Activated naive CD4-positive, alpha-beta T cell treated with Interleukin-2 at 50 U/mL for 16 hours (primary cell): ENCODE measurements at places on chromosomes 13 and 19.
A peak's percentile ranks its signal among the peaks of the same experiment; 100 is the strongest.

DNA sequence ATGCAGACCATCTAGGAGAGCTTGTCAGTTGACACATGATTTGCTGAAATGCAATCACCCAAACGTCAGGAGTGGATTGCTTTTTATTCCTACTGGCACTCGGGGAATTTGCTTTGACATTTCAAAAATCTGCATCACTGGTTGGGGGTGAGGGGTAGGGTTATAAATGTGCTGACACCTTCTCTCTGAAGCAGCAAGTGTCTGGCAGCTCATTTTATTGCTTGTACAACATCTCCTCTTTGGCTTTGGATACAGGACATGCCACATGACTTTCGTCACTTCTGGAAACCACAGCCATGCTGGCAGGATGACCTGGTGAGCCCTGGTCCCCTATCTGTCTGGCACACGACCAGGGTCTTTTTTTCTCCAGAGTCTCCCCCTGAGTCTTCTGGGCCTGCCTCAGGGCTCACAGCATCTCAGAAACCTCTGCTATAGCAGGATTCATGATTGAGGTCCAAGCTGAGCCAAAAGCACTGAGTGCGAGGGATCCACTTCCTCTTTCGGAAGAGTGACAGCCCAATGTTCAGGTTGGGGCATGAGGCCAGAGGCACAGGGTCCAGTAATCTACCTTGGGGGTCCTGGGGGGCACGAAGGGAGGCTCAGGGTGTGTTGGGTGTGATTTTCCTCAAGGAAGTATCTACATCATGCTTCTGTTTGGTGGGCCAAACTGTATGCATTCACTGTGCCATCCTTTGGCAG, 60.1 kb downstream of the HSPH1 start:
- DNase-seq: no peak

DNA sequence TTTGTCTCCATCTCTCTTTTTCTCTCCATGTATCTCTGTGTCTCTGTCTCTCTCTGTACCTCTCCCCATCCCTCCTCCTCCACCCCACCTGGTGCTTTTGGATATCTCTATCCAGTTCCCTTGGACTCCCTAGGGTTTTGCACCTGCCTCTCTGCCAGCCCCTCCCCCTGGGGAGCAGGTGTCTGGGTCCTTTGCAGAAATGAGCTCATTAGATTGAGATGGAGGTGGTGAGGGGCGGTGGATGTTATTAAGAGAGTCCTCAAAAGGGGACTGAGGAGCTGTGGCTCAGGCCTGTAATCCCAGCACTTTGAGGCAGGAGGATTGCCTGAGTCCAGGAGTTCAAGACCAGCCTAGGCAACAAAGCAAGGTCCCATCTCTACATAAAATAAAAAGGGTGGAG, 2.1 kb downstream of the KCNN4 start:
- DNase-seq: no peak

DNA sequence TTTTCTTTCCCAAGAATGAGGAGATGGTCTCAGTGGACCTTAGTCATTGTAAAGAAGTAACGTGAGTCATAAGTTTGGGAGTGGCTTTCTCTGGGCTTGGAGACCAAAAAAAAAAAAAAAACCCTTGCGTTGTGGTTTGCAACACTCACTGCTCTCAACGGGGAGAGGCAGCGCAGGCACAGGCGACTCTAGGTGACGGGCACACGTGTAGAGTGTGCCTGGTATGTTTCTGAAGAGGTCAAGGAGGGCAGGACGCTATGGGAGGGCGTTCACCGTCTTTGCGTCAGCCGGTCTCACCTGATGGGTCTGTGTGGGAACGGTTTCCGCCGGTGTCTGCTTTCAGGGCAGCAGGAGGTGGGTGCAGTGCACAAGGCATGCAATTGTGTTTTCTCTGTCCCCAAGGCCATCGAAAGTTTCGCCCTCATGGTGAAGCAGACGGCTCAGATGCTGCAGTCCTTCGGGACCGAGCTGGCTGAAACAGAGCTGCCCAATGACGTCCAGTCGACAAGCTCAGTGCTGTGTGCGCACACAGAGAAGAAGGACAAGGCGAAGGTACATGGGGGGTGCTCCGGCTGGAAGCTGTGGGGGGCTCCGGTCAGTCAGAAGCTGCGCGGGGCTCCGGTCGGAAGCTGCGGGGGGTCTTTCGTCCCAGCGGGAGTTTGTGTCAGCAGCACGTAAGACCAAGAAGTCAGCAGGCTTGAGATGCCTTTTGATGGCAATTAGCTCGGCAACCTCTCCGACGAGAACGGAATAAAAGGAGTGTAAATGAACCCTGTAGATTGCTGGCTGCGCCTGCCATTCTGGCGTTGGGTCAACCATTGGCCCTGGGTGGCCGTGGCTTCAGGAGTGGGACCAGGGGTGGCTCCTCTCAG, 40.8 kb upstream of the F7 start:
- no peak for DNase-seq

DNA sequence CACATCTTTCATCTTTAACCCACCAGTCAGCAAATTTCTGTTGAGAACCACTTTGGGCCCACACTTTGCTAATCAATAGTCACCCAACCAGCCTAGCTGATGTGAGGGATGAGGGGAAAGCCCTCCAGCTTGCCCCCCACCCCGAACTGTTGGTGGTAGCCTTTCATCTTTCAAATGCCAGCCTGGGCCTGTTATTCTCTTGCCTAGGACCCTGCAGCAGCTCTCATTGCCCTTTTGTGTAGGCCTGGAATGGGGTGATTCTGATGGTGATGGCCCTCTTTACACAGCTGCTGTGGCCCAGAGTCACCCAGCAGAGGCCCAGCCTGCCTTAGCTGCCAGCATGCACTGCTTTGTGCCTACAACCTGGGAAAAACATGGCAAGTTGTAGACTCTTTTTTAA, 294.5 kb downstream of the SLC7A1 start:
- DNase-seq: no peak

DNA sequence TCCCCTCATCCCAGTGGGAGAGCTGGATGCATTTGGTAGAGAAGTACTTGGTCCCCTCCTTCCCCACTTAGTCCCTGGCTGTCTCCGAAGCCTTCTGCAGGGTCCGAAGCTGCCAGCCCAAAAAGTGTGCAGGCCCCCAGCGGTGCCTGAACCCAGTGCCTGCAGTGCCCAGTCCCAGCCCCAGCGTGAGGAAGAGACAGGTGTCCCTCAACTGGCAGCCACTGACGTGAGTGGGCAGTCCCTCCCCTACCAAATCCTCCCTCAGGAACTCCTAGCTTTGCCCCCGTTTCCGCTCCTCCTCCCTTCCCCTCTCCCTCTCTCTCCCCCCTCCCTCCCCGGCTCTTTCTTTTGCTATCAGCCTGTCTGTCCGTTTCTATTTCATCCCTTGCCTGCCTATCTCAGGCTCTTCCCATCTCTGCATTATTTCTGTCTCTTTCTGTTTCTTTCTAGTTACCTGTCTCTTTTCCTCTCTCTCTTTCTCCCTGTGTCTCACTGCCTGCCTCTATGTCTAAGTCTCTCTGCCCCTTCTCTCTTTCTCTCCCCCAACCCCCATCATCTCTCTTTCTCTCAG, 1.8 kb upstream of the LTBP4 start:
- peak; percentile 19 for DNase-seq

- DNase-seq: no peak
Observed at GRCh38 chr13:103288114-103288513, 221.9 kb upstream of the SLC10A2 start.

DNA sequence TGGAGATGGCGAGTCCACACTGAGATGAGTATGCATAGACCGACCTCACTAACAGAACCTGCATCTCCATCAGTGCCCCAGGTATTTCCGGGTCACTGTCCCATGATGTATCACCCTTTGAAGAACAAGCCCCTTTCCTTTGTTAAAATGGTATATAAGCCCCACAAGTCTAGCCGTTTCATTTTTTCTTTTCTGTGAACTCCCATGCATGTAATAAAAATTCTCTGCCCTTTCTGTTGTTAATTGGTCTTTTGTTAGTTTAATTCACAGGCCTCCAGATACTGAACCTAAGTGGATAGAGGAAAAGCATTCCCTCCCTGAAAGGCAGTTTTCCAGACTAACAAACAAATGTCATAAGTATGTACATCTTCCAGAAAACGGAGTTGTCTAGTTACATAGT, 15.0 kb upstream of the CD177 start:
- no peak for DNase-seq

DNA sequence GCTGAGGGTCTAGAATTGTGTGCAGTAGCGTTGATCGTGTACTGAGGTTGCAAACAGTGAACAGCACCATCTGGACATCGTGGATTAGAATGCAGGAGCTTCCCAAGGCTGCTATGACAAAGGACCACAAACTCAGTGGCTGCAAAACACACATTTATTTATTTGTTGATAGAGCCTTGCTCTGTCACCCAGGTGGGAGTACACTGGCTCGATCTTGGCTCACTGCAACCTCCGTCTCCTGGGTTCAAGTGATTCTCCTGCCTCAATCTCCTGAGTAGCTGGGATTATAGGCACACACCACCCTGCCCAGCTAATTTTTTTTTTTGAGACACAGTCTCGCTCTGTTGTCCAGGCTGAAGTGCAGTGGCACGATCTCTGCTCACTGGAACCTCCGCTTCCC, 2.3 kb upstream of the UHRF1 start:
- DNase-seq: no peak

GRCh38 chr13:75461314-75461713, 20.7 kb downstream of the TBC1D4 start:
- DNase-seq: no peak

DNA sequence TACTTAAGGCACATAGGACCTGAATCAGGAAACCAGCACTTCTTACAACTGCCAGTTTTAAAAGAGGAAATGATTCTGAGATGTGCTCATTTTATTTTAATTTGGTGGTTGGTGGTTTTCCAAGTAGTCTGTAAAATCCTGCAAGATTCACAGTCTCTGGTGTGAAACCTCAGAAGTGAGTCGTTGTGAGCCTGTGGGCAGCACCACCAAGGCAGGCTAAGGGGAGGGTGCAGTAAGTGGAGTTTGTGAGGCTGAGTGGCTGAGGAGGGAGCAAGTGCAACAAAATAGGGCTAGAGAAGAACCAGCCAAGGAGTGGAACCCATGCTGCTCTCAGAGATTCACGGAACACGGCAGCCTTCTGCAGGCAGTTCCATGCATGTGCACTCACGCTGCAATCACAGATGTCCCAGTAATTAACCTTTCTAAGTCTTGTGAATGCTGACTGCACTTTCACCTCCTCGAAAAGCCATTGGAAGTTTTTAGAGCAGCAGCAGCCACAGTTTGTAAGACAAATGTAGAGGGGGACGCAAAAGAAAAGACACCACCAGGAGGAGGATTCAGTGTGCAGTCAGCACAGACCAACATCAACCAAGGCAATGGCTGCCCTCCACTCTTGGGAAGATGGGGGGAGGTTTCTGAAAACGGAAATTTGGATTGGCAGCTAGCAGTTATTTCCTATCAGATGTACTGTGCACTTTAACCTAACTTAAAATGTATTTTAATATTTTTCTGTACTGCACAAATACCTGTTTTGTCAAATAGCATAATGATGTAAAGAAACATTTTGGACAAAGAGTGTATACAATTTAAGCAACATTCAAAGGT, 44.9 kb downstream of the ESD start:
- DNase-seq: peak; percentile 53

GRCh38 chr13:113886561-113887112, 22.8 kb upstream of the GAS6 start:
- DNase-seq: no peak

DNA sequence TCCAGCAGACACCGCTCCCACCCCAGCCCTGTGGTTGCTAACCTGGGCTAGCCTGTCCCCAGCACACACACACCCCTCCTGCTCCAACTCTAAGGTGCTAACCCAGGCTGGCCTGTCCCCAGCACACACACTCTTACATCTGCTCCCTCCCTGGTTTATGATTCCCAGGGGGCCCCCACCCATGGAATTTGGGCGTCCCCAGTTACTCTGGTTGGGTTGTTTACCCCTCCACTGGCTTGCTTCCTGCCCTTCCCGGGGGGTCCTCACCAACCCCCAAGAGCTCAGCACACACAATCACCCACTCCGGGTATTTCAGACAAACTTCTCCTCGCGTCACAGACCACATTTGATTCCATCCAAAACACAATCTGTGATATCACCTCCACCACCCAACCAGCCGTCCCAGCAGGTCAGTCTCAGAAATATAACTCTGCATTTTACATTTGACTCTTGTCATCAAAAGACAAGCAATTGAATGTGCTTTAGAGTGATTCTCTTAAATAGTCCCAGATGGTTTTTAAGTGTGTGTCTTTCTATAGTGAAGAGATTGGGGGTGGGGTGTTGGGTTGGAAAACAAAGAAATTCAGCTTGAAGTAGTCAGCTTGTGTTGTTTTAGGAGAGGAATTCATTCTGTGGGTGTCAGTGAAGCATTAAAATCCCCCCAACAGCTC, 20.1 kb downstream of the COL4A2 start:
- DNase-seq: no peak

GRCh38 chr13:43537124-43537523, 249.6 kb downstream of the ENOX1 start:
- no peak for DNase-seq

GRCh38 chr13:53216773-53217172, 188.2 kb downstream of the OLFM4 start:
- no peak for DNase-seq

DNA sequence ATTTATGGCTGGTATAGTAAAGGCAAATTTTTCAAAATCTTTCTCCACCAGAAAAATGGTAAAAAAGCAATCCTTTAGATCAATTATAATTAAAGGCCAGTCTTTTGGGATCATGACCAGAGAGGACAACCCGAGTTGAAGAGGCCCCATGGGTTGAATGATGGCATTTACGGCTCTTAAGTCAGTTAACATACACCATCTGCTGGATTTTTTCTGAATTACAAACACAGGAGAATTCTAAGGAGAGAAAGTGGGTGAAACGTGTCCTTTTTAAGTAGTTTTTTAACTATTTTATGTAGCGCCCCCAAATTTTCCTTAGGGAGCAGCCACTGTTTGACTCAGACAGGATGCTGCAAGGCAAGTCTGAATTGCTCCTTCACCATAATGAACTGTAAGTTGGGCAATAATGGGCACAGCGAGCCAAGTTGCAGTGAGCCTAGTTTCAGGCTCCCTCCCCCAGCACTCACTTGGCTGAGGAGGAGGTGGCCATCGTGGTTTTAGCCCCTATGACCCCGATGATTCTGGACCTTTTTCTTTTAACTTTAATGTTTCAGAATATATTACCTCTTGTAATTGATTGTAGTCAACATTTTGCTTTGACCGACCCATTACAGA, 13.6 kb upstream of the ZNF611 start:
- no peak for DNase-seq

DNA sequence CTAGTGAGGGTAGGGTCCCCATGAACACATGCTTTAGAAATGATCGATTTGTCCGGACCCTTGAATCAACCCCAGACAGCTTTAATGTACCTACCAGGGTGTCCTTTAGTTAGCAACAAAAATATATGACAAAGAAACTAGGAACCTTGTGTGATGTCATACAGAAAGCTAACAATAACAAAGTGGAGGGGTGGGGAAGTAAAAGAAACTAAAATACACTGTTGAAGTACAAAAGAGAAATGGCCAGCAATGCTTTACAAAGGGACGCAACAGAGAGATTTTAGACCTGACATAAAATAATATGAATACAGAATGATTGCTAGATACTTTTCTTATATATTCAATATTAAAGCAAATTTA, 40.0 kb downstream of the DZIP1 start:
- DNase-seq: no peak
